ENCODE measurements at places on chromosomes 11 and 22.

GRCh38 chr11:37770145-37770544, 1172.1 kb upstream of the RAG2 start:
- no peak for DNase-seq

- no peak for DNase-seq
These were observed 25.9 kb downstream of the HIRA start for GRCh38 chr22:19405652-19406051.

GRCh38 chr22:30326255-30326705, 461 bp downstream of the TBC1D10A start:
- no peak for DNase-seq

DNA sequence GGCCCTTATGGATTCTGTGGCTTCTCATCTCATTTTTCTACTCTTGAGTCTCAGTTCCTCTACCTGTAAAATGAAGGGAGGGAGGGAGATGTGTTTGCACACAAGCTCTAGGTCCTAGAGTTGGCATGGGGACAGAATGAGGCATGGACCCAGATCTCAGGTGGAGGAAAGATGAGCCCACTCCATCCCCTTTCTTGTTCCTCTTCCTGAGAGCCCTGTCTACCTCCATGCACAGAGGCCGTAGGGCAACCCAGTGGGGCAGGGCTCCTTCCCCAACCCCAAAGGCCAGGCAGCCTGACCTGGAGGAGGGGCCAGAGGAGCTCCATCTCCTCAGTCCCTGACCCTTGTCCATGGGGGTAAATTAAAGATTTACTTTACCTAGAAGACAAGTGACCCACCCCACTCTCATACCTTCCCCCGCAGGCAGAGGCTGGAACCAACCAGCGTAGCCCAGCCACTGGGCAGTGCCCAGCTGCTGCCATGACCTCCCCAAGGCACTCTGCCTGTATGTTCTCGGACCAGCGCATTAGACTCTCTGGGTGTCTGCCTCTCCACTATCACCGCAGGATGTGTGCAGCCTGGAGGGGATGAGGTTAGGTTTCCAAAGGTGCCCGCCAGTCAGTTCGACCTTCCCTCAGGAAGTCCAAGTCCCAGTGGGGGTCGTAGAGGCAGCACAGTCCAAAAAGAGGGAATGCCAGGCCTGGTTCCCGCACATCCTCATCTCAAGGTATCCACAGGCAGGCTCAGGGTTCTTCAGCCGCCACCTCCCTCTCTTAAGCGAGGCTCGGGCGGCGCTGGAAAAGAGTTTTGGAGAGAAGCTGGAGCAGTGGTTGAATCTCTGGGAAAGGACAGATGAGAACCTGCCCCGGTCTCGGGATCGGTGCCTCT, 3.0 kb downstream of the SMTN start:
- no peak for DNase-seq

DNA sequence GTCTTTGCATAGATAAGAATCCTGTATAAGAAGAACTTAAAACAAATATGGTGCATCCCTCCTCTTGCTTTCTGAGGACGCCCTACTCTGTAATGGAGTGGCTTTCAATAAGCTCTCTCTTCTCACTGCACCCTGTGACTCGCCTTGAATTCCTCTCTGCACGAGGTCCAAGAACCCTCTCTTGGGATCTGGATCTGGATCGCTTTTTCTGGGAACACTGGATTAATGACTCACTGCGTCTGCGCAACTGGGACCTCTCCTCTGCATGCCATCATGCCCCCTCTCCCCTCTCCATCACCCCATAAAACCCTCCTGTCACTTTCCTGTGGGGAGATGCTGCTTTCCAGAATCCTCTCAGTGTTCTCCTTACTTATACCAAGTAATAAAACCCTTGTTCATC, 15.1 kb upstream of the CABP2 start:
- DNase-seq, result no peak
